ENCODE measurements at places on chromosomes 2 and 18.

DNA sequence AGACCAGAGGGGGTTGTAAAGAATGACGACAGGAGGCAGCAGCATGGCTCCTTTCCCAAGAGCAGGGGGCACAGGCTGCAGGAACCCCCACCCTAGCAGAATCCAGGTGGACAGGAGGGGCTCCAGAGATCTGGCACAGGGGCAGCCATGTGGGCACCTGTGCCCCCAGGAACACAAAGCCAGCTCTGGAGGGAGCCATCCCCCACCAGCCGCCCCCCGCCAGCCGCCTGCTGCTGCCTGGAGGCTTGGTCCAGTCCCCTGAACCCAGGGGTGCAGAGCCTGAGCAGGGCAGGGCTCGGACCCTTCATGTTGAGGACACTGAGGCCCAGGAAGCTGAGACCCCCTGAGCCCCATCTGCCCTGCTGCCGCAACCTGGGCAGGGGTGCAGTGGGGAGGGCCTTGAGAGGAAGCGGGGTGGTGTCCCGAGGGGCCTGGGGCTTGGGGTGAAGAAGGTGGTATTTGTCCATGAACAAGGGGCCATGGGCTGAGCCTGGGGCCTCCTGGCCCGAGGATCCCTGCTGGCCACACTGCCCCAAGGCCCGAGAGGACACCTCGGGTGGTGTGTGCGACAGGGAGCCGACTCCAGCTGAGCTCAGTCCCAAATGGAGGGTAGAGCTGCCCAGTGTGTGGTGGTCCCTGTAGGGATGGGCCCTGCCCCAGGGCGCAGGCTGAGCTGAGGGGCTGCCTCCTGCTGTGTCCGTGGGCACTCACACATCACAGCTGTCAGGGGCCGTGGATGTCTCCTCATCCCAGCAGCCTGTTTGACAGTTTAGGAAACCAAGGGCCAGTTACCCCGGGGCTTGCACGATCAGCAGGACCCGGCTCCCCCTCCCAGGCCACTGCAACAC, 39.8 kb upstream of the SNED1 start:
- H3K27ac ChIP-seq = no peak overlapping the region
- H3K27me3 ChIP-seq = peaks cover 5% of the 10 kb centered on the region
- no peaks in the 10 kb centered on the region for H3K4me1 ChIP-seq
- H3K4me3 ChIP-seq = no peak overlapping the region

- H3K4me1 ChIP-seq = peaks cover 17% of the 10 kb centered on the region
- H3K36me3 ChIP-seq = peaks cover 3% of the 10 kb centered on the region
- no peak overlapping the region for H3K27ac ChIP-seq
- peaks cover 13% of the 10 kb centered on the region for H3K27me3 ChIP-seq
- DNase-seq = no peak
These were observed 35.4 kb upstream of the REEP1 start for GRCh38 chr2:86372641-86373502.

- H3K4me3 ChIP-seq = no peak overlapping the region
- no peak overlapping the region for H3K27ac ChIP-seq
- DNase-seq = no peak
These were observed 5.2 kb downstream of the COPS8 start for GRCh38 chr2:237090906-237091305.

DNA sequence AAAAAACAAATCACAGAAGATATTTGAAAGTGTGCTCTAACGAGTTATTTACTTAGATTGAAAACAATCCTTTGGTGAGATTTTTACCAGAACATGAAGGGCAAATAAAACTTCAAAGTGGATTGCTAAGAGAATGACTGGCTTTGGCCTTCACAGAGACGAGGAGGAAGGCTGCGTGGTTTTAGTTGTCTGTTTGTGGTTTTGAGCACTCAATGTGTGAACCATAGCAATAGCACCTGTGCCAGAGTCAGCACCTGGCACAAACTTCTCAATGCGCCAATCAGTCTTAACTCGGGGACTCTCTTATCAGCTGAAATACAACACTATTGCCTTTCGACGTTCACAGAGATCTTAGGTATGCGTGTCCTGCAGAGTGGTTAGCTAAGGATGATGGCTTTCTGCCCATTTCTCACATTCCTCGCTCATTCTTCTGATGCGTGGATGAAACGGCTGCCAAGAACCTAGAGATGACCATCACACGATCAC, 70.0 kb downstream of the MBP start:
- H3K27me3 ChIP-seq = no peaks in the 10 kb centered on the region
- H3K36me3 ChIP-seq = peaks cover 65% of the 10 kb centered on the region
- peak overlapping the region; percentile 97 for H3K27ac ChIP-seq
- peaks cover 82% of the 10 kb centered on the region for H3K4me1 ChIP-seq
- peak; percentile 91 for DNase-seq

DNA sequence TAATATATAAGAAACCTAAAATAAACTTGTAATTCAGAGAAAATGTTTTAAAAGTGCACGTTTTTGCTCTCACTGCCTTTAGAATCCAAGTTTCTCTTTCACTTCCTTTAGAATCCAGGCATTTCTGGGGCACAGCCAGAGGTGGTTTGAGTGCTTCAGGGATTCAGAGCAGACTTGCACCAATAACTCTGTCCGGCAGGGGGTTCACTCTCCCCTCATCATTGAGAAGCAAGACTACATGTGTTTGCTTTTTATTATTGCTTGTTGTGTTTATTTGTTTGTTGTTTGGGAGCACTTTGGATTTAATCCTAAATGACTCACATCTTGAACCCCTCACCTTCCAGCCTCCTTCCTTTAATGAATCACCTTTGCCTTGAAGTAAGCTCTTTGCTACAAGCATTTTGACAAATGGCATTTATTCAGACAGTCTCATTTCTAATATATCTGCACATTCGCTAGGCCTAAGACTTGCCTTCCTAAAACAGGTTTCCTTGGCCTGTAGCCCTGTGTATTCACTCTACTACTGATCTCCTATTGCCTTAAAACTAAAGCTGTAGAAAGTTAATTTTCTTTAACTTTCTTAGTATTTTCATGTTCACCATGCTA, 233.5 kb upstream of the ATP5MC3 start:
- DNase-seq = peak; percentile 61
- no peak overlapping the region for H3K27ac ChIP-seq
- H3K27me3 ChIP-seq = peaks cover 1% of the 10 kb centered on the region
- no peaks in the 10 kb centered on the region for H3K36me3 ChIP-seq
- no peak overlapping the region for H3K4me3 ChIP-seq

DNA sequence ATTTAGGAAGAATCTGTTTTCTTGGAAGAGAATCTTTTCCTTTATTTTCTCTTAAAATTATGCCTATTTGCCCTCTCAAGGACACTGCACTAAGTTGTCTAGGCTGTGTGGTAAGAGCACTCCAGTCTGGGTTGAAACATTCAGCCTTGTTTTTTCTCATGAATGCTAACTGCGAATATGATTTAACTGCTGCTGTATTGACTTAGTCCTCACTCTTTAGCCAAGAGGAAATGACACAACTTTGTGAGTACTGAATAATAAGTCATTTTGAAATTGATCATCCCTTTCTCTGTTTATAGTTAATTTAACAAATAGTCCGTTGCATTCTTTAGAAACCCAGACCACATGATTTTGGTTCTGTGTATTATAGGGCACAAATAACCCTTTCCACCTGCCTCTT, 4.5 kb upstream of the RND3 start:
- peaks cover 19% of the 10 kb centered on the region for H3K27me3 ChIP-seq
- no peaks in the 10 kb centered on the region for H3K36me3 ChIP-seq
- H3K27ac ChIP-seq = no peak overlapping the region
- DNase-seq = no peak
- no peak overlapping the region for H3K4me3 ChIP-seq

- H3K4me1 ChIP-seq = peaks cover 11% of the 10 kb centered on the region
- no peak overlapping the region for H3K27ac ChIP-seq
- H3K36me3 ChIP-seq = peaks cover 32% of the 10 kb centered on the region
- no peak overlapping the region for H3K4me3 ChIP-seq
- DNase-seq = no peak
These were observed 23.0 kb downstream of the SERTAD2 start for GRCh38 chr2:64630752-64631151.

DNA sequence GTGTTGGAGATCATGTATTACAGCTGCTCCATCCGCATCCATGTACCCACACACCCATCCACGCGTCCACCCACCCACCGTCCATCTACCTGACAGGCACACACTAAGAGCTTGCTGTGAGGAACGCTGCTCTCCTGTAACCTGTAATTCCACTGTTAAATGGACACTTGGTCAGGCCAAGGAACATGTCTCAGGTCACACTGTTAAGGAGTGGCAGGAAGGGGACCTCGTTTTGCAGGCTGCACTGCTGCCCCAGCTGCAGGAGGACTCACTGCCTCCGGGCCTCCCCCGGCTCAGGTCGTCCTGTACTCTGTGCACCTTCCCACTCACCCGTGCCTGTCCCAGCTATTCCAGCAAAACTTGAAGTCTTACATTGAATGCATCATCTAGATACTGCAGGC, 170.5 kb downstream of the EIPR1 start:
- DNase-seq = no peak
- H3K4me1 ChIP-seq = no peaks in the 10 kb centered on the region
- H3K27me3 ChIP-seq = no peaks in the 10 kb centered on the region
- no peak overlapping the region for H3K4me3 ChIP-seq
- peaks cover 14% of the 10 kb centered on the region for H3K36me3 ChIP-seq

DNA sequence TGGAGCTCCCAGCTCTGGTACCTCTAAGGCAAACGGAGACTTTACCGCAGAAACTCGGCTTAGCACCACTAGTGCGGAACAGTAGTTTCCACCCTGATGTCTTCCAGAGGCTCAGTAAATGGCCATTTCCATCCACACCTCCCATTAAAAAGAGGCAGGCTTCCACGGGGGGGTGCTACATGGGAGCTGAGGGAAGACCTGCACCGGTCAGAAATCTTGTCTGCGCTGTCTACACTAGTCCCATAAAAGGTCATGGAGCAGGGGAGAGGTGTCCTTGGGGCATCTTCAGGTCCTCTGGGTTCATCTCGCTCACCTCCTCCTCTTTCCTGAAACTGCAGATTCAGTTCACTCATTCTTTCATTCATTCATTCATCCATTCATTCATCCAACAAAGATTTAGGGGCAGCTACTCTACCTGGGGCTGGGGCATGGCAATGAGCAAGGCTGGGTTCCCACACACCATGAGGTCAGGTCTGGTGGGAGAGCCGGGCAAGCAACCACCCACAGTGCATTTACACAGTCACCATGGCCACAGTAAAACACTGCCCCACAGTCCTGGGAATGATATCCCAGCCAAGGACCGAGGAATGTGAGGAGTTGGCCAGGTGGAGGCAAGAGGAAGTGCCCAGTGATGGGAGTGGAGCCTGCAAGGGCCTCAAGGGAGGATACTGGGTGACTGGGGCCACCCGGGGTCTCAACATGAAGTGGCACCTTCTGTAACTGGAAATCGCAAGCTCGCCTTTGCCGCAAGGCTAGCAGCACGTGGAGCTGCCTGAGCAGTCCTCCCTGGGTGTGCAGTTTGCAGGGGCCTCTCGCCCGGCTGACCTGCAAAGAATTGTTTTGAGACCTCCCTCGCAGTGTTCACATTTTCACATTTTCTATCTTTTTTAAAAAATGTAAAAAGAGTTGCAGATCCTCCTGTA, 180.2 kb upstream of the RAB6C start:
- H3K4me1 ChIP-seq = no peaks in the 10 kb centered on the region
- DNase-seq = no peak
- no peak overlapping the region for H3K4me3 ChIP-seq
- H3K27me3 ChIP-seq = peaks cover 4% of the 10 kb centered on the region

DNA sequence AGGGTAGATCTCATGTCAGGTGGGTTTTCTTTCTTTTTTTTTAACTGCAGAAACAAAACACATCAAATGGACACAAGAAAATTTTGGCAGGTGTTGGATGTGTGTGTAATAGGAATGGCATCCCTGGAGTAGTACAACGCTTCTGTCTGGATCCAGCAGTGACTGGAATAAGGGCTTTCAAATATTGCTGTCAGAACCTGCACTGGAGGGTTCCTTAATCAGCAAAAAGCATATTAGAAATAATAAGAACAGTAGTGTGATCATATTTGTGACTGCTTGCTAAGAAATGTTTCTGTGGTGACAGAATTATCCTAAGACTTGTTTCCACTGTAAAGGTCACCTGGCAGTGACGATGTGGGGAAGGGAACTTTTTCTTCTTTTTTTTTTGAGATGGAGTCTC, 30.8 kb downstream of the CREG2 start:
- H3K4me3 ChIP-seq = no peak overlapping the region
- peaks cover 5% of the 10 kb centered on the region for H3K27me3 ChIP-seq
- no peaks in the 10 kb centered on the region for H3K36me3 ChIP-seq
- DNase-seq = no peak
- H3K27ac ChIP-seq = no peak overlapping the region
- H3K4me1 ChIP-seq = peaks cover 15% of the 10 kb centered on the region

GRCh38 chr2:120797421-120798221, 62.0 kb downstream of the GLI2 start:
- no peaks in the 10 kb centered on the region for H3K27me3 ChIP-seq
- H3K4me3 ChIP-seq = no peak overlapping the region
- H3K4me1 ChIP-seq = no peaks in the 10 kb centered on the region
- H3K36me3 ChIP-seq = no peaks in the 10 kb centered on the region

DNA sequence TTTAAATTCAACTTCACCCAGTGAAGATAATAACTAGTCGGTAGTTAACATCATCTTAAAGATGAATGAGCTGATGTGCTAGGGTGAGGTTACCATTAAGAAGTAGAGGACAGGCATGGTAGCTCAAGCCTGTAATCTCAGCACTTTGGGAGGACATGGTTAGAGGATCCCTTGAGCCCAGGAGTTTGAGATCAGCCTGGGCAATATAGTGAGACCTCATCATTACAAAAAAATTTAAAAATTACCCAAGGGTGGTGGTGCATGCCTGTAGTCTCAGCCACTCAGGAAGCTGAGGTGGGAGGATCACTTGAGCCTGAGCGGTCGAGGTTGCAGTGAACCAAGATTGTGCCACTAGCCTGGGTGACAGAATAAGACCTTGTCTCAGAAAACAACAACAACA, 4.7 kb downstream of the GALNT5 start:
- peaks cover 29% of the 10 kb centered on the region for H3K4me1 ChIP-seq
- H3K27ac ChIP-seq = no peak overlapping the region
- H3K36me3 ChIP-seq = no peaks in the 10 kb centered on the region
- no peak for DNase-seq
- no peak overlapping the region for H3K4me3 ChIP-seq

- DNase-seq = no peak
- H3K27me3 ChIP-seq = peaks cover 23% of the 10 kb centered on the region
- no peak overlapping the region for H3K27ac ChIP-seq
- H3K36me3 ChIP-seq = no peaks in the 10 kb centered on the region
These were observed 11.5 kb downstream of the IGFBP5 start for GRCh38 chr2:216683846-216684245.

DNA sequence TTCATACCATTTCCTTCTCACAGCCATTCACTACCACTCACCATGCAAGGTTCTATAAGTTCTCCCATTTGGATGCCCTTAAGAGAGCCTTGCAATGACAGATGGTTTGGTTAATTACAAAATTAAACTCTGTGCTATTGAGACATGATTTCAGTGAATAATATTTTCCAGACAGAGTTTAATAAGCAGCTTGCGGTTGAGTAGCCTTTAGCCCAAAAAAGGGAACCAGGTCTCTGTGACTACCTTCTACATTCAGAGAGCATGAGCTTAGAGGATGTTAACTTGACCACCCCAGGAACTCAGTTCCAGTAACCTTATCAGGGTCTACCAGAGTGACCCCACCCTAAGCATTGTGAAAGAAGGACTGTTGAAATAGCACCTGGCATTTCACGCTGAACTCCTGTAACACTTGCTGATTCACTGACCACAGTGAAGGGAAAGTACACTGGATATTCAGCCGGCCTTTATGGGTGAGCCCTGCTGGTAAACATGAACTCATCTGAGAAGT, 1173.1 kb upstream of the ZEB2 start:
- H3K4me1 ChIP-seq = no peaks in the 10 kb centered on the region
- DNase-seq = no peak
- H3K36me3 ChIP-seq = no peaks in the 10 kb centered on the region

Measured in activated CD4-positive, alpha-beta T cell treated with anti-CD3 and anti-CD28 coated beads, Interleukin-2, amount 10 ng/mL, durations not matched to agents 24 days and 14 days (primary cell).